Nucleus accumbens (tissue), 56 donors: ENCODE measurements at places on chromosomes 13 and 19.

DNA sequence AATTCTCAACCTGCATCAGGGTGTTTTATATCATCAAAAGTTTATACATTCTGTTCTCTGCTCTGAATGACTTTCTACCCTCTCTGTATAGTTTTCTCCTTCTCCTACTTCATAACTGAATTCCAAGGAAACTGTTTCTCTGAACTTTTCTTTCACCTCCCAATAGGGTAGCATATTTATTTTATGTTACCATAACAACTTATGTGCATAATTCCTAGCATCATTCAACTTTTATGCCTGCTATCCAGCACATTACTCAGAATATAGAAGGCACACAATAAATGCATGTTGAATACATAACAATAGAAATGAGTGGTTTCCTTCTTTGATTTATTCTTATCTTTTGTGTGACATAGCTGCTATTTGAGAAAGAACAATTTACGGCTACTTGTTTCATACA is 2385.0 kb downstream of the PCDH9 start:
- no peak for DNase-seq

GRCh38 chr19:46787040-46787330 is 1.4 kb downstream of the SLC1A5 start:
- no peak for DNase-seq

- DNase-seq: no peak
Measured at GRCh38 chr19:34237939-34238338, 16.4 kb upstream of the GARRE1 start.

GRCh38 chr13:73987618-73988017 is 146.6 kb downstream of the KLF12 start:
- no peak for DNase-seq

DNA sequence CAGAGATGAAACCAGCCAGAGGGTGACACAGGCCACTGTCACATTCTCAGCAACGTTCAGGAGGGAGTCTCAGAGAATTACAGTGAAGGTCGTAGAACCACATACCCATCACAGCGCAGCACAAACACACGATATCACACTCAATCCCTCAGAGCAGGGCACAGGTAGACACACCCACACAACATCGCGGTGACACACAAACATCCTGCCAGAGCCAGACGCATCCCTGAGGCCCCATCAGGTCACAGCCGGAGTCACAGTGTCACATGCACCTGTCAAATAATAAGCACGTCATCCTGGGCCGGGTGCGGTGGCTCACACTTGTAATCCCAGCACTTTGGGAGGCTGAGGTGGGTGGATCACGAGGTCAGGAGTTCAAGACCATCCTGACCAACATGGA is 17.5 kb downstream of the ELAVL3 start:
- DNase-seq: no peak

- no peak for DNase-seq
Measured at GRCh38 chr13:71831716-71832115, 35.3 kb downstream of the DACH1 start.

- no peak for DNase-seq
Measured at GRCh38 chr13:48816700-48817099, 159.0 kb upstream of the FNDC3A start.

DNA sequence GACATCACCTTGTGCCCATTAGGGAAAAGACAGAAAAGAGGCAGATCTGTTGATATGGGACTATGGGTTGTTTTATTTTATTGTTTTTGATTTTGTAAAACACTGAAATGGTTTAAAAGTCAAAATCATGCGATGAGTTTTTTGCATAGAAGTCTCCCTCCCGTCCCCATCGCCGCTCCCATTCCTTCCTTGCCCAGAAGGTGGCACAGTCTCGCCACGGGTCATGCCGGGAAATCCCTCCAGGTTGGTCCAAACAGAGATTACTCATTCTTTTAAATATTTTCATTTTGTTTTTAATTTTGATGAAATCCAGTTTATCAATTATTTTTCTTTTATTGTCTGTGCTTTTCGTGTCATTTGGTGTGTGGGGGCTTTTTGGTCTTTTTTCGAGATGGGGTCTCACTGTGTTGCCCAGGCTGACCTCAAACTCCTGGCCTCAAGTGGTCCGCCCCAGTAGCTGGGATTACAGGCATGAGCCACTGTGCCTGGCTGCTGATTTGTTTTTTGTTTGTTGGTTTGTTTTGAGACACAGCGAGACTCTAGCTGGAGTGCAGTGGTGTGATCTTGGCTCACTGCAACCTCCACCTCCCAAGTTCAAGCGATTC is 9.2 kb downstream of the PGPEP1 start:
- no peak for DNase-seq

GRCh38 chr13:24341439-24341838 is 32.1 kb downstream of the C1QTNF9 start:
- no peak for DNase-seq

GRCh38 chr19:39824143-39825092 is 9.5 kb downstream of the DYRK1B start:
- peak; percentile 98 for DNase-seq

DNA sequence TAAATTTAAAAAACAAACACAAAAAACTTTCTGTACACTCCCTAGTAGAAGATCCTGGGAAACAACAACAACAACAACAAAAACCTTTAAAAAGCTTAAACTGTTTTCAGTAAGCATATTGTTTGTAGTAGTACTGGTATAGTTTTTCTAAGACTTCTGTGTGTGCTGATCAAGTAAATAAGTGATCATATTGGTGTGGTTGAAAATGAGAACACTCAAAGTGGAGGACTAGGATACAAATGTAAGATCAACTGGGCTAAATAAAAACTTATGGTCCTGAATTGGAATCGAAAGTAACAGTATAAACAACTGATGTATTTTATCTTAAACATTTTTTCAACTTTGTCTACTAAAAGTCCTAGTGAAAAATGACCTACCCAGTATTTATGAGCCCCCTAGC is 135.5 kb downstream of the FOXO1 start:
- DNase-seq: no peak
